Astrocyte (in vitro differentiated cells and primary cell): ENCODE measurements at places on chromosomes 13 and 19. TPM values are rescaled to one million over a fixed set of nuclear protein-coding genes. Genes with fewer than 3 reads are reported as not detected.

GRCh38 chr19:30168760-30169159 is 203.4 kb upstream of the ZNF536 start:
- no peaks in the 10 kb centered on the region for H3K36me3 ChIP-seq
- no peaks in the 10 kb centered on the region for H3K4me1 ChIP-seq
- DNase-seq, result no peak
- H3K4me3 ChIP-seq, result no peak overlapping the region

DNA sequence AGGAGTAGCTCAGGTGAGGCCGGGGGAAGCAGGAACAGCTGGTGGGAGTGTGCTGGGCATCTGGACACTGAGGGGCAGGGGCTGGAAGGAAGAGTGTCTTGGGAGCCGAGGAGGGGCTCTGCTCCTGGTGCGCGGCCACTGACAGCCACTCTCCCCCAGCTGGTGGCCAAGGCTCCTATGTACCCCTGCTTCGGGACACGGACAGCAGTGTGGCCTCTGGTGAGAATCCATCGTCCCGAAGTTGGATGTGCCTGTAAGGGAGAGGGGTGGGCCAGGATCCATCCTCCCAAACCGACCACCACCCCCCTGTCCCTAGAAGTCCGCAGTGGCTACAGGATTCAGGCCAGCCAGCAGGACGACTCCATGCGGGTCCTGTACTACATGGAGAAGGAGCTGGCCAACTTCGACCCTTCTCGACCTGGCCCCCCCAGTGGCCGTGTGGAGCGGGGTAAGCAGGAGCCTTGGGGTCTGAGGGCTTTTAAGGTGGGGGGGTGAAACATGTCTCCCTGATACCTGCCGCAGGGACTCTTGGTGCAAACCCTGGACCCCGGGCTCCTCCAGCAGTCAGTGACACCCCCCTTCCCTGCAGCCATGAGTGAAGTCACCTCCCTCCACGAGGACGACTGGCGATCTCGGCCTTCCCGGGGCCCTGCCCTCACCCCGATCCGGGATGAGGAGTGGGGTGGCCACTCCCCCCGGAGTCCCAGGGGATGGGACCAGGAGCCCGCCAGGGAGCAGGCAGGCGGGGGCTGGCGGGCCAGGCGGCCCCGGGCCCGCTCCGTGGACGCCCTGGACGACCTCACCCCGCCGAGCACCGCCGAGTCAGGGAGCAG is 2.0 kb upstream of the USF2 start:
- H3K27me3 ChIP-seq, result no peaks in the 10 kb centered on the region
- H3K4me1 ChIP-seq, result peaks cover 5% of the 10 kb centered on the region
- peak overlapping the region; percentile 95 for H3K4me3 ChIP-seq
- DNase-seq, result no peak
- peak overlapping the region; percentile 83 for H3K27ac ChIP-seq
- peaks cover 9% of the 10 kb centered on the region for H3K36me3 ChIP-seq

GRCh38 chr13:103607995-103608394 is 541.8 kb upstream of the SLC10A2 start:
- no peak overlapping the region for H3K27ac ChIP-seq
- no peak overlapping the region for H3K4me3 ChIP-seq
- no peaks in the 10 kb centered on the region for H3K36me3 ChIP-seq
- DNase-seq, result no peak
- no peaks in the 10 kb centered on the region for H3K27me3 ChIP-seq

GRCh38 chr13:93805736-93806135 is 579.1 kb downstream of the GPC6 start:
- no peak overlapping the region for H3K27ac ChIP-seq
- H3K36me3 ChIP-seq, result no peaks in the 10 kb centered on the region
- H3K4me3 ChIP-seq, result no peak overlapping the region
- no peaks in the 10 kb centered on the region for H3K27me3 ChIP-seq
- DNase-seq, result no peak

DNA sequence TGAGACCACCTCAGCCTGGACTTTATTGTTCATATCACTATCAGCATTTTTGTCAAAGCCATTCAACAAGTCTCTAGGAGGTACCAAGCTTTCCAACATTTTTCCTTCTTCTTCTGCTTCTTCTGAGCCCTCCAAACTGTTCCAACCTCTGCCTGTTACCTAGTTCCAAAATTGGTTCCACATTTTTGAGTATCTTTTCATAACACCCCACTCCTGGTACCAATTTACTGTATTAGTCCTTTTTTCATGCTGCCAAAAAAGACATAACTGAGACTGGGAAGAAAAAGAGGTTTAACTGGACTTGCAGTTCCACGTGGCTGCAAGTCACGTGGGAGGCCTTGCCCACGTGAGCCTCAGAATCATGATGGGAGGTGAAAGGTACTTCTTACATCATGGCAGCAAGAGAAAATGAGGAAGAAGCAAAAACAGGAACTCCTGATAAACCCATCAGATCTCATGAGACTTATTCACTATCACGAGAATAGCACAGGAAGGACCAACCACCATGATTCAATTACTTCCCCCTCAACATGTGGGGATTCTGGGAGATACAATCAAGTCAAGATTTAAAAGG is 215.1 kb downstream of the PCDH17 start:
- no peaks in the 10 kb centered on the region for H3K36me3 ChIP-seq
- H3K27ac ChIP-seq, result no peak overlapping the region
- no peaks in the 10 kb centered on the region for H3K4me1 ChIP-seq
- no peaks in the 10 kb centered on the region for H3K27me3 ChIP-seq
- no peak overlapping the region for H3K4me3 ChIP-seq

GRCh38 chr19:47479701-47480503 is 4.1 kb downstream of the KPTN start:
- H3K4me3 ChIP-seq, result no peak overlapping the region
- no peak overlapping the region for H3K27ac ChIP-seq
- no peak for DNase-seq
- H3K36me3 ChIP-seq, result no peaks in the 10 kb centered on the region

DNA sequence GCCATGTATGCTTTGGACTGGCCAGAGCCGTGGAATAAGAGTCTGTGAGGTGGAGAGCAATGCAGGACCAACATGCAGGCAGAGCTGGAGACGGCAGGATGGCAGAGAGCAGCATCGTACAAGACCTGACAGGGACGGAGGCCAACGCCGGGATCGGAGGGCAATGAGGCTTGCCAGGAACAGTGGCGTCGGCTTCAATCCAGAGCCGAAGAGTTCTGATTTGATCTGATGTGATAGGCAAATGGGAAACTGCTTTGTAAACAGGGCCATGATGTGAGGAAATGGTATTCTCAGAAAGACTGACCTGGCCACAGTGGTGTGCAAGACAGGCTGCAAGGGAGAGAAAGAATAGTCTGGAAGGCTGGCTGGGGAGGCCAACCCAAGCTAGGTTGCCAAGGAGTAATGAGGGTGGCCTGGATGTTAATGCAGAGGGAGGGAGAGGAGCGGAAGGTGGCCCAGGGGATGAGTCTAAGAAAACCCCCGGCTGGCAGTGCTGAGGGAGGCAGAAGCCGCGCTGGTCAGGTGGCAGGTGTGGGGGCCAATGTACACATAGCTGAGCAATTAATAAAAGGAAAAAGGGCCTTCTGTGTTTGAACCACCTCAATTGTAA is 26.7 kb downstream of the RCBTB2 start:
- no peak overlapping the region for H3K4me3 ChIP-seq
- no peaks in the 10 kb centered on the region for H3K4me1 ChIP-seq
- H3K36me3 ChIP-seq, result no peaks in the 10 kb centered on the region
- DNase-seq, result no peak
- H3K27me3 ChIP-seq, result no peaks in the 10 kb centered on the region
- H3K27ac ChIP-seq, result no peak overlapping the region

DNA sequence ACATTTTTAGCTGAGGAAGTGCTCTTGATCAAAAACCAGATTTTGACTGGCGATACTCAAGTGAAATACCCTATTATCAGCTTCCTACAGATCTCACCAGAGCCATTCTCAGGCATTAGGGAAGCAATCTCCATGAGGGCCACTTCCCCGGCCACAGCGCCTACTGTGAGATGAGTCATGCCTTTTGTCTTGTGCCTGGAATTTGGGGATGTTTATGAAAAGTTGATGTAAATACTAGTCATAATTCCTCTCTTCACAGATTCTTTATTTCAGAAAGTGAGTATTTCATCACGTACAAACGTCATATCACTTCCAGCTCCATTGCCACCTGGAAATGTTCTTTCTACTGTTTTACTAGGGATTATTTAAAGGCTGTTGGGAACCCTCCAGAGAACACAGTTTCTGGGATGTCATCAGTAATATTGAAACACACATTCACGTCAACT is 25.3 kb upstream of the SLC46A3 start:
- peak overlapping the region; percentile 31 for H3K27ac ChIP-seq
- H3K4me3 ChIP-seq, result no peak overlapping the region
- peak; percentile 33 for DNase-seq
- peaks cover 3% of the 10 kb centered on the region for H3K4me1 ChIP-seq
- H3K27me3 ChIP-seq, result no peaks in the 10 kb centered on the region
- no peaks in the 10 kb centered on the region for H3K36me3 ChIP-seq

DNA sequence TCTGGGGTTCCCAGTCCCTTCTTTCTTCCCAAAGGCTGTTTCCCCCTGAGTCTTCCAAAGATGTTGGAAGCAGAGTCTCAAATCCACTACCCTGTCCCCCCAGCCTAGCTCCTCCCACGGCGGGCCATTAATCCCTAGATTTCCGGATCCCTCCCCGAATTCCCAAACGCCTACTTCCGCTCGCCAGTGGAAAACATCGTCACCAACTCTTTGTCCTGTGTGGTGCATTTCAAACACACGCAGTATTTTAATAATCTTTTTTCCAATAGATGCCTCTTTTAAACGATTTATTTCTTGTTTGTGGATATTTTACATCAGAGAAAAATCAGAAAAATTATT is 610 bp downstream of the ZNF791 start:
- peak; percentile 63 for DNase-seq
- H3K36me3 ChIP-seq, result peaks cover 18% of the 10 kb centered on the region
- H3K4me3 ChIP-seq, result peak overlapping the region; percentile 97
- no peaks in the 10 kb centered on the region for H3K27me3 ChIP-seq
- peaks cover 5% of the 10 kb centered on the region for H3K4me1 ChIP-seq

DNA sequence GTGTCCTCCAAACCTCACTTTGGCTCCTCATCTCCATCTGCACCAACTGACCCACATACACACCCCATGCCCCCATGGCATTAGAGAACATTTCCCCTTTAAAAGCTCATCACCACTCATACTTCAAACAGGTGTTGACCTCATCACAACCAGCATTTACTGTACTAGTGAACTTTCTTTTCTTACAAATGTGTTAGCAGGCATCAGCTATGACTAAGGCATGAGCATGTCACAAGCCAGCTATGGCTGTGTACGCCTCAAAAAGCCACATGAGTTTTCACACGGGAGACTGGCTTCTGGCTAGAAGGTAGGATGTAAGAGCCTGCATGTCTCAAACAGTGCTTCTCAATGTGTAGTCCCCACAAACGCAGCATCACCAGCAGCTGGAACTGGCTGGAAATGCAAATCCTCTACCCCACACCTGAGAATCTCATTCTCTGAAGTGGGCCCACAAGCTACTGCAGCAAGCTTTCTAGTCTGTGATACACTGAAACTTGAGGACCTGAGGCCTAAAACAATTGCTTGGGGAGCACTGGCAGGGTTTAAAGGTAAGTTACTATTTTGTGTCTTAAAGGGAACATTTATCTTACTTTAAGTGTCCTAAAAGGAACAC is 66.8 kb downstream of the TUBGCP3 start:
- no peak overlapping the region for H3K27ac ChIP-seq
- H3K4me1 ChIP-seq, result no peaks in the 10 kb centered on the region
- H3K4me3 ChIP-seq, result no peak overlapping the region
- H3K36me3 ChIP-seq, result peaks cover 2% of the 10 kb centered on the region
- no peaks in the 10 kb centered on the region for H3K27me3 ChIP-seq

- peaks cover 27% of the 10 kb centered on the region for H3K4me1 ChIP-seq
- peak; percentile 74 for DNase-seq
- H3K27me3 ChIP-seq, result no peaks in the 10 kb centered on the region
- no peaks in the 10 kb centered on the region for H3K36me3 ChIP-seq
Measured at GRCh38 chr13:35768551-35768950, 292.1 kb upstream of the MAB21L1 start.

DNA sequence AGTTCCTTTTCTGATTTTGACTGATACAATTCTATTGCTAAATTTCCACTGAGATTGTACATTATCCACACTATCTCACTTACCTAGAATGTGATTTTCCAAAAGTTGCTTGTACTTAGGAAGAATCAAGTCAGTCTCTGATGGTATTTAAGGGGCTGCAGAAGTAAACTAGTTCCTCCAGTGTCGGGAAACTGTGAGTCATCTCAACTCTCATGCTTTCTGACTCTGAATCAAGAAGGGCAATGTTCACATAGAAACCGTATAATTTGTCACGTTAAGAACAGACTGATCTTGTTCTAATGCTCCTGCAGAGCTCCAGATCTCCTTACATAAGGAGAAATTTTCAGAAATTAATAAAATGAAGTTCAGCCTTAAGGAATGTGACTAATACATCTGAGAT is 369.3 kb downstream of the KLF5 start:
- H3K27me3 ChIP-seq, result no peaks in the 10 kb centered on the region
- H3K4me1 ChIP-seq, result peaks cover 20% of the 10 kb centered on the region
- DNase-seq, result peak; percentile 94
- H3K27ac ChIP-seq, result peak overlapping the region; percentile 24
- H3K4me3 ChIP-seq, result no peak overlapping the region
- H3K36me3 ChIP-seq, result no peaks in the 10 kb centered on the region

- H3K36me3 ChIP-seq, result no peaks in the 10 kb centered on the region
- H3K4me3 ChIP-seq, result no peak overlapping the region
- H3K4me1 ChIP-seq, result no peaks in the 10 kb centered on the region
Measured at GRCh38 chr13:112483299-112483698, 104.7 kb downstream of the TUBGCP3 start.

GRCh38 chr13:114088863-114089262 is 43.6 kb downstream of the RASA3 start:
- H3K4me3 ChIP-seq, result no peak overlapping the region
- no peak for DNase-seq
- no peaks in the 10 kb centered on the region for H3K27me3 ChIP-seq
- no peak overlapping the region for H3K27ac ChIP-seq
- no peaks in the 10 kb centered on the region for H3K4me1 ChIP-seq

TGDS gene
- total RNA-seq, result 11.5 and 11.7 TPM in 2 replicates

PALM3 gene
- total RNA-seq, result 1.2 and 1.6 TPM in 2 replicates

LILRB5 gene
- not detected in 2 replicates for total RNA-seq

FFAR1 gene
- not detected in 2 replicates for total RNA-seq
